Stimulated activated CD8-positive, alpha-beta memory T cell treated with anti-CD3 and anti-CD28 coated beads, Interleukin-4, amount 100 ng/mL, for 24 hours (primary cell): ENCODE measurements at places on chromosomes 11 and 22.

DNA sequence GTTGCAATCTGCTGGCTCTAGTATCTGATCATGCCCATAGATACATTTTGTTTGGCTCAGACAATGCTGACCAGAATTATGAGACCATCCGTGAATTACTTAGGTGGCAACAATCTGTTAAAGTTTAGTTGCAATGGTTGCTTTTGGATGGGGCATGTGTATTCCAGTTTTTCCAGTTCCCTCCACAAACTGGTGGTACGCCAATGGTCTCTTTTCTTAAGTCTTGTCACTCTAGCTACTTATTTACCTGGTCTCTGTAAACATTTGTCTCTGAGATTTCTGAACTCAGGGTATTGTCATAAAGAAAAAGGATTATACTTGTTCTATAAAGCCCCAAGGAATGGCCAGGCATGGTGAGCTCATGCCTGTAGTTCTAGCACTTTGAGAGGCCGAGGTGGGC is 65.9 kb downstream of the PGR start:
- DNase-seq, result no peak

DNA sequence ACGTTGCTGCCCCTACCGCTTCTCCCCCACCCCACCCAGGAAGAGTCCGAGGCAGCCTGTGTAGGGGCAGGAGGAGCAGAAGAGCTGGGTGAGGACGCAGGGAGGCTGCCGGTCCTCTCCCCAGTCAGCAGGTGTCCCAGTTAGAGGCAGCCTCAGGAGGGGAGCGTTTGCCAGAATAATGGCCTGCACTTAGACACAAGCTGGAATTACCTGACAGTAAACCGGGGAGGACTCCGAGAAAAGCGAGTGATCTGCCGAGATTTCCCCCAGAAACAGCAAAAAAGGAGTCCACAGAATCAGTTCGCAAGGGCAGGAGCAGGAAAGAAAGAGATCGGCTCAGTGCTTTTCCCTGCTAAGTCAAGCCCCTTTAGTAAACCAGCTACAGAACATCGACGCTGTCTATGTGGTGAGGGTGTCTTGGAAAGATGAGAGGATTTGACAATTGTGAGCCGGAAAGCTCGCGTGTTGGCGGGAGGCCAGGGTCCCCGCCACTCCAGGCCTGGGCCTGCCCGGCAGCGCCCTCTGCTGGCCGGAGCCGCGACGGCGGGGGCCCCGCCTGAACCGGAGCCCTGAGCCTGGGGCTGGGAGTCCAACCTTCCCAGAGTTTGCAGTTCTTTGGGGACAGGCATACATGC is 17.7 kb upstream of the THRSP start:
- peak; percentile 69 for DNase-seq

- DNase-seq, result no peak
Observed at GRCh38 chr11:119832202-119832935, 103.4 kb upstream of the NECTIN1 start.

DNA sequence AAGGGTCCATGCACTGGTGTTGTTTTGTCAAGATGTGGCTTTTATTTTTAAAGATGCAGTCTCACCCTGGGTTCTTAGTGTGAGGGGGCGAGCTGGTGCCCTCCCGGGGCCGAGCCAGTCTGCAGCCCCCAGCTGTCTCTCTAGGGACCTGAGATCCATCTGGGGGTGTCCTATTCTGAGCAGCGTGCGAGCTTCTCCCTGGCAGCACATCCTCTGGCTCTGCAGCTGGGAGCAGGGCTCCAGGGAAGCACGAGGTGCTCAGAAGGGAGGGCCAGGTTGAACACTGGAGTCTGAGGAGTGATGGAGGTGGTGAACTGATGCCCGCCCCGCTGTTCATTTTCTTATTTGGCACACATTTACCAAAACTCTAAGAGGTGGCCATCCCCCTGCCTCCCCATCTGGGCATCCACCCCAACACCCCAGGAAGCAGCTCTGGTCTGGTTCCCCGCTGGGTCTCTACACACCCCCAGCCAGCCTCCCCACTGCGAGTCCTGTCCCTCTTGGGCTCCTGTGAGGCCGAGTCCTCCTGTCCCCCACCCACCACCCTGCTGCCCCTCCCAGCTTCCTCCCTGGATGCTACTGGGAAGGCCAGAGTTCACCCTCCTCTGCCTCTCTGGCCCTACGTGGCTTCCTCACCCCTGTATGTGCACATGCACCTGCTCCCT is 956.4 kb downstream of the BRD1 start:
- DNase-seq, result no peak
